ENCODE measurements at places on chromosomes 11 and 22.
A peak's percentile ranks its signal among the peaks of the same experiment; 100 is the strongest.

GRCh38 chr11:47514825-47515647 lies 37.9 kb downstream of the CELF1 start:
- DNase-seq = peak; percentile 70

- no peak for DNase-seq
Observed at GRCh38 chr11:127255209-127255608, 254.6 kb upstream of the KIRREL3 start.

GRCh38 chr11:64996327-64996709 lies 453 bp downstream of the BATF2 start:
- DNase-seq = no peak

DNA sequence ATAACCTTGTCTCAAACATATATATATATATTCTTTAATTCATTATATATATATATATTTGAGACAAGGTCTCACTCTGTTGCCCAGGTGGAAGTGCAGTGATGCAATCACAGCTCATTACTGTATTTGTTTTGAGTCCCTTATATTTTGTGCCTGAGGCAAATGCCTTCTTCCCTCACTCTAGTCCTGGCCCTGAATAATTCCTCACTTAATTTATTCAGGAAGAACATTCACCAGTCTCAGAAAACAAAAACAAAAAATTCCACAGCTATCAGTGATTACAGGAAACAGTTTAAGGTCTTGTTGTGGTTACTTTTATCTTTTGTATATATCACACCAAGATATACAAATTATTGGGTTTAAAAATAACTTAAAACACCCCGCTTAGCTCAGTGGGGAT lies 155.7 kb downstream of the CWF19L2 start:
- DNase-seq = no peak

DNA sequence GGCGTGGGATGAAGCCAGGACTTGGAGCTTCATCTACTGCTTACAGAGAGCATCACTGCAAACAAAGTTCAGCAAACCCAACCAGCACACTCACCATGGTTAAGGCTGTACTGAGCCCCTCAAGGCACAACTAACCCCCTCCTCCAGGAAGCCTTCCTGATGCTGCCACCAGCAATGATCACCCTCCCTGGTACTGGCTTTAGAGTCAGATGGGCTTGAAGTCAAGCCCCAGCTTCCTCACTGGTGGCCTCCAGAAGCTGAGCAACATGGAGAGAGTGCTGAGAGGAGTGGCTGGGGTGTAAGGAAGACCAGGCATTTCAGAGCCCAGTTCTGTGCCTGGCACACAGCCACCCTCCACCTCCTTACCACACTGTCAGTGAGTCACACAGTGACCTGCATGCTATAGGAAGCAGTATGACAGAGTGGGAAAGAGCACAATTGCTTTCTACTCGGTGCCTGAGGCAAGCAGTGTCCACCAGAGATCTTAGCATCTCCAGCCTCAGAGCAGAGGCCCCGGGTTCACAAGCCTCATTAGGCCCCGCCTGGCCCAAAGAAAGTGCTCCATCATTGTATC lies 24.7 kb upstream of the BAIAP2L2 start:
- DNase-seq = peak; percentile 21

DNA sequence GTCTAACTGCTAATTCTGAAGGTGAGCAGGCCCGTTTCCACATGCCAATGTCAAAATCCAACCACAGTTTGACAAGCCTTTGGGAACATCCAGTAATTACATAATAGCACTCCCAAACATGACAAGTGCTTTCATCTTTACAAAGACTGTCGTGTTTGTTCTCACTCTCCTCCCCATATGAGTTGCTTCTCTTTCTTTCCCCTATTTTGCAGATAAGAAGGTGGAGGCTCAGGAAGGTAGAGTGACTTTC lies 55.9 kb upstream of the CD44 start:
- DNase-seq = no peak

DNA sequence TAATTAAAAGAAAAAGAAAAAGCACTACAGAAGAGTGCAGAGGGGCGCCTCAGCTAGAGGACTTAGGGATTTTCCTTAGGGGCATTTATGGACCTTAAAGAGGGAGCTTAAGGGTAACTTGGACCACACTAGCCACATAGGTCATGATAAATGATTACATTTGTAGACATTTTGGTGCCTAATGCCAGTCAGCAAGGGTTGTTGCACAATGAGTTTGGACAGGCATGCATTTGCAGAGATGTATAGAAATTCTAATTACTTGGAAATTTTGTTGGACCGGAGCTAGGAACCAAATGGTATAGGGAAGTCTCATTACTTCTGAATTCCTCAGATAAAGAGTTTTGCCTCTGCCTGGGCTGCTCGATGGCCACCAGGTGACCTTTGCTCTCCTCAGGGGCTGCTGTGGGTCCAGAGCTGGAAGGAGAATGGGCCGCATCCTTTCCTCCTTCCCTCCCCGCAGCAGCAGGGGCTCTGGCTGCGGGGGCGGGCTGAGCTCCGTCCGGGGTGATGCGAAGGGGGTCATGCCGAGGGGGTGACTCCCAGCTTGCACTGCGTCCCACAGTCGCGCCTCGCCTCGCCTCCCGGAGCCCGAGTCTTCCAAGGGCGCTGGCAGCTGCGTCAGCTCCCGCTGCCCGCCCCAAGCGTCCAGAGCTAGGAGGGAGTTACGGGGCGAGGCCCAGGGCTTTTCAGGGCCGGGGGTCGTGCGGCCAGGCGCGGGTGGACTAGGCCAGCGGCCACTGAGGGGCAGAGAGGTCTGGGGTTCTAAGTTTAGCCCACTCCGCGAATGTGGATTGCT lies 20.3 kb upstream of the MALAT1 start:
- DNase-seq = no peak

DNA sequence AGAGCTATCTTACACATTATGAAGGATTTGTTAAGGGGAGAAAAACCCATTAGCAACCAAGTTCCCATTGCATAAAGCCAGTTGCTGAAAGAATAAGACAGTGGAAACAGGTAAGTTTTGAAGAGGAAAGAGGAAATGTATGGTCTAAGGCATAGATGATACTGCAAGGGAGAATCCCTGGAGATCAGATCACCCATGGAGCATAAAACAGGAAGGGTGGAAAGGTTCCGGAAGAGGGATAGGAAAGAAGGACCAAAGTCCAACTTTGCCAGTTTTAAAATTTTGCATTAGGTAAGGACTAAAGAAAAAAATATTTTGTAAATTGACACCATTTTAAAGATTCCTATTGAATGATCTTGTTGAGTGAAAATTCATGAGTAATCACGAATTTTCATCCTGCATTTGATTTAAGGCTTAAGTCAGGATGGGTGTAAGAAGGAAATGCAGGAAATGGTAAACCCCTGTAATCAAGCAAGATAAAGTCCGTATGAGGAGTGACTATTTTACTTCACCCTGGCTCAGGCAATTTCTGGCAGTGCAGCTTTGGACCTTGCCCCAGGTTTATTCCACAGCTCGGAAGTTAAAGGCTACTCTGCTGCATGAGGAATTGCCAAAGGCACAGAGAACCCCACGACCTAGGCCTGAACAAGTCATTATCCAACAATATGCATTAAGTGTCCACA lies 70.9 kb downstream of the CCDC34 start:
- no peak for DNase-seq

- no peak for DNase-seq
Observed at GRCh38 chr11:121572571-121573059, 119.8 kb upstream of the SORL1-AS1 start.

- peak; percentile 25 for DNase-seq
Observed at GRCh38 chr11:60265373-60266214, 14.9 kb upstream of the MS4A4A start.

All from activated CD8-positive, alpha-beta T cell treated with anti-CD3 and anti-CD28 coated beads for 36 hours (primary cell).